ENCODE measurements at places on chromosomes 6 and 20.

DNA sequence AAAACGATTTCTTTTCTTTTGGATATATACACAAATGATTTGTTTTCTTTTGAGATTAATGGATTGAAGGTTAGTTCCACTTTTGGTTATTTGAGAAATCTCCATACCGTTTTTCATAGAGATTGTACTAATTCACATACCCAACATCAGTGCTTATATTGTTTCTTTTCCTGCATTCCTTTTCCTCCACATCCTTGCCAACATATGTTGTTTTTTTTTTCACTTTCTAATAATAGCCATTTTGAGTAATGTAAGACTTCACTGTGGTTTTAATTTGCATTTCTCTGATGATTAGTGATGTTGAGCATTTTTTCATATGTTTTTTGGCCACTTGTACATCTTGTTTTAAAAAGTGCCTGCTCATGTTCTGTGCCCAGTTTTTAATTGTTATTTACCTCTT lies 846.4 kb upstream of the EYS start:
- DNase-seq, result no peak

GRCh38 chr6:18347021-18347577 lies 40.1 kb upstream of the RNF144B start:
- DNase-seq, result peak; percentile 56

GRCh38 chr20:17636523-17637412 lies 45.3 kb downstream of the RRBP1 start:
- DNase-seq, result peak; percentile 39

- no peak for DNase-seq
Measured at GRCh38 chr6:130671577-130671976, 155.6 kb upstream of the SMLR1 start.

DNA sequence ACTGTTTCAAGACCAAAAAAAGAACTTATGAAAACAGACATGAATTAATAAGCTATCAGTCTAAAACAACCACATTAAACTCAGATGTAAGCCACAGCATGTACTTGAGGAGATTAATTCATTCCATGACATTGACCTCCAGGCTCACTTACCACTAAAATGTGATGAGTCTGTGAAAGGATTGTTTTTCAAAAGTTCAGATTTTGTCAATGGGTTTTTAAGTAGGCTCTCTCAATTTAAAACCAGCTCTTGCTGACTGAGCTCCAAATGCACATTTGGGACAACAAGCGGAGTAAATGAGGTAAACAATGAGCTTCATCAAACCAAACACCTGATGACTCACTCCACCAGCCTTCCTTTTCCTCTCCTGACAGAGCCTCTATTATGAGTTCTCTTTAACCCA lies 197.0 kb downstream of the SIM1 start:
- peak; percentile 17 for DNase-seq

- DNase-seq, result no peak
Measured at GRCh38 chr6:128642132-128642531, 121.7 kb upstream of the PTPRK start.

GRCh38 chr20:61185181-61185580 lies 66.9 kb upstream of the CDH4 start:
- DNase-seq, result no peak

- peak; percentile 71 for DNase-seq
Measured at GRCh38 chr20:50992733-50993457, 30.0 kb downstream of the KCNG1 start.

DNA sequence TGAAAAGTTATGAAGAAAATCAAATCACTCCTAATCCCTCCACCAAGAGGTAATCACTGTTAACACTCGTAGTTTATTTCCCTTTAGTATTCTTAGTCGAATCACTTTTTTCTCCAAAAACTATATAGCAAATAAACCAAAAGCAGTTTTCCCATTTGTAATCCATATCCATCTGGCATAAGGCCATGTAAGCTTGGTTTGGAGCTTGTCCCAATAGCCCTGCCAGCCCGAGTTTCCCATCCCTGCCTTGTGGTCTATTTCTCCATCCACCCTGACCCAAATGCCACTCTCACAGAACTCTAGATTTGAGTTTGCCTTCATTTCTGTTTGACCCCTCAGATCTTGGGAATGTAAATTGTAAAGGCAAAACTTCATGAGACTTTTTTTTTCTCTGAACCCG lies 71.8 kb upstream of the DSP start:
- DNase-seq, result no peak

- no peak for DNase-seq
Measured at GRCh38 chr20:49230021-49230420, 10.8 kb downstream of the DDX27 start.

- DNase-seq, result peak; percentile 75
Measured at GRCh38 chr6:84762220-84763002, 2.0 kb downstream of the TBX18 start.

GRCh38 chr6:109783250-109783986 lies 92.3 kb downstream of the FIG4 start:
- peak; percentile 62 for DNase-seq

DNA sequence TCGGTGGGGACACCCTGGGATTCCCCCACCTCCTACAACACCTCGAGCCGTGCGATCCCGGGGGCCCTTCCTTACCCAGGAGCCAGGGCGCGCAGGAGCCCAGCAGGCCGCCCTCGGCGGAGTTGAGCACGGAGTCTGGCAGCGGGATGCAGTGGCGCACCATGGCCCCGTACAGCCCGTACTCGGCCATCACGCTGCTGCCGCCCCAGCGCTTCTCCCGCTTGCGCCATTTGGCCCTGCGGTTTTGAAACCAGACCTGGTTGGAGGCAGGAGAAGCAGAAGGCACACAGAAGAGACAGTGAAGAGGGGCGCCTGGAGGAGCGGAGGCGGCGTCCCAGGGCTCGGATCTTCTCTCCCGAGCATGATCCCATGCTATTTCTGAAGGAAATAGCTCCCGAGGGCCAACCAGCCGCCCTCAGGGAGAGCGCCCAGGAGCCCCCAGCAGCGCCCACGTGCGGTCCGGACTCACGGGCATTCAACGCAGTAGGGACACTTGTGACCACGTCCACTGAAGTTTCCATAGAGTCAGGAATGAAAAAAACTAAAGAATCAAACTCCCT lies 4.3 kb downstream of the VSX1 start:
- peak; percentile 37 for DNase-seq

DNA sequence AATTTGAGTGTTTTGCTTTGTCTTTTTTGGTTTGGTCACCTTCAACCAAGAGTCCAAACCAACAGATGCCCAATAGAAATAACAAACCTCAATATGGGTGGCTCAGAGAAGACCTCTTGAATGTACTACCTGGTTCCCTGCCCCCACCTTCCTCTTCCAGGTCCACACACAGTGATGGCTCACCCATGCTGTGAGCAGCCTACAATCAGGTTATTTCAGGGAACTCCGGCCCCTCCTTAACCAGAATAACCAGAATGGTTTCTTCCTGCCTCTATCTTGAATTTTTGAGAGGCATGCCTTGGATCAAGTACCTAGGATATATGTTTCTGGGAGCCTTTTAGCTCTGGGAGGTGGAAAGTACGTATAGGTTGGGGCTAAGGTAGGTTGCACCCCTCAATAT lies 327.1 kb upstream of the PRDM1 start:
- DNase-seq, result no peak

DNA sequence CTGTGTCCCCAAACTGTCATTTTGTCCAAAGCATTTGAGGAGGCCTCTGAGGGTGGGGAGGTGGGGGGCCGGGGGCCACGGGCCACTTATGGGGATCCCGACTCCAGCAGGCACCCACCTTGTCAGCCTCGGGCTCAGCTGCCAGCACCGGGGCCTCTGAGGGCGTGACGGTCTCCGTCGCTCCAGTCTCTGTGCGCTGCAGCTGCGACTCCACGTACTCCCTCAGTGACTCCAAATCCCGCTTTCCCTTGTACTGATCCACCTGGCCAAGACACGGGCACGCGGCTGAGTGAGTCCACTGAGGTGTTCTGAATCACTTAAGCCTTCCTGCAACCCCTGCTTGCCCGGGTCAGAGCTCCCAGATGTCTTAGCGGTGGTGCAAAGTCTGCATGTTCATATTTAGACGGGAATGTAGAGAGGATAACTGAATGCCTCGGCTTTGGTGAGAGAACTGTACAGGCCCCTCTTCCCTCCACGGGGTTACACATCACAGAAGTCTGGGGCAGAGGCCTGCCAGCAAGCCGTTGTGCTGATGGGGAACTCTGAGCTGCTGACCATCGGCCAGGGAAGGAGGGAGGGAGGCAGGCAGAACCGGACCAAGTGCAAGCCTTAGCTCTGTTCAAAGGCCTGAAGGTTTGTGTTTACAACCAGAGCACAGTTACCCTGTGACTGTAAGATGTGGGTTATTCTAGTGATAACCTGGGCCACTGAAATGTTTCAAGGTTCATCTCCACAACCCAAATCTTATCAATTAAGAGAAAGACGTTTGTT lies 21.8 kb downstream of the TXNDC5 start:
- no peak for DNase-seq

- DNase-seq, result no peak
Measured at GRCh38 chr6:160523223-160523622, 140.9 kb downstream of the LPA start.

GRCh38 chr6:29705389-29706231 lies 17.6 kb upstream of the HLA-F start:
- DNase-seq, result peak; percentile 51

- DNase-seq, result peak; percentile 48
Measured at GRCh38 chr6:143232849-143233248, 172.2 kb downstream of the AIG1 start.

DNA sequence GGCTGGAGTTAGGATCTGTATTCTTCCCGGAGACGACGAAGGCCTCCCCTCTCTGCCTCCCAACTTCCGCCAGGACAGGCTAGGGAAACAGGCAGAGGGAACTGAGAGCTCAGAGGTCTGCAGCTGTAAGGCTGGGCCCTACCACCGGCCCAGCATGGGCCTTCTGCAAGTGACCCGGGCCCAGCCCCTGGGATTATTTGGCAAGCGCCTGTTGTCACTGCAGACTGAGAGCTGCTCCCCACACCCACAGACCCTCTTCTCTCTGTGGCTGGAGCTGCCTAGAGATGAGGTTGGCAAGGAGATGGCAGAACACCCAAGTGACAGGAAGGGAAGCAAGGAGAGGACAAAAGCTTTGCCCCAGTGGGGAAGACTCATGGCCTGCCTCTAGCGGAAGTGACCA lies 212.6 kb downstream of the ZDHHC14 start:
- no peak for DNase-seq

DNA sequence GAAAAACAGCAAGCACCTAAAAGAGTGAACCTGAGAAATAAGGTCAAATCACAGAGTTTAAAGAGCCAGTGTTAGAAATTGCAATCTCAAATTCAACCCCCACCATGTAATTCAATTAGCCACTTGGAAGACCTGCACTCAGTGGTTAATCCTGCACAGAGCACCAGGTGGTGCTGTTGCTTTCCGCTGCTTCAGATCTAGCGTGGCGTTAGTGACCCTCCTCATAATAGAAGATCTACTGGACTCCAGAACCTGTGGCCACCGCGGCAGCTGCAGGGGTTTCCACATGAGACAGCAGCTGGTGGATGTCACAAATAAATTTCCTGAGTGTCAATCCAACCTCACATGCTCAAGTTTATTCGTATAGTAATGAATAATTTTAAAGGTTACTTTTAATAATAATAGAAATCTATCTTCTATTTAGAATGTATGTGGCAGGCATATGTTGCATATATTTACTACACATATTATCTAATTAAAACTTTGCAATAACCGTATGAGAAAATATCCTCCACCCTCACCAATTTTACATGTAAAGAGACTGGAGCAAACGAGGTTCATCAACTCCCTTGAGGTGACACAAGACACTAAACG lies 84.4 kb downstream of the SYNE1 start:
- peak; percentile 81 for DNase-seq

- DNase-seq, result no peak
Measured at GRCh38 chr6:145802141-145802540, 12.5 kb downstream of the FBXO30 start.

DNA sequence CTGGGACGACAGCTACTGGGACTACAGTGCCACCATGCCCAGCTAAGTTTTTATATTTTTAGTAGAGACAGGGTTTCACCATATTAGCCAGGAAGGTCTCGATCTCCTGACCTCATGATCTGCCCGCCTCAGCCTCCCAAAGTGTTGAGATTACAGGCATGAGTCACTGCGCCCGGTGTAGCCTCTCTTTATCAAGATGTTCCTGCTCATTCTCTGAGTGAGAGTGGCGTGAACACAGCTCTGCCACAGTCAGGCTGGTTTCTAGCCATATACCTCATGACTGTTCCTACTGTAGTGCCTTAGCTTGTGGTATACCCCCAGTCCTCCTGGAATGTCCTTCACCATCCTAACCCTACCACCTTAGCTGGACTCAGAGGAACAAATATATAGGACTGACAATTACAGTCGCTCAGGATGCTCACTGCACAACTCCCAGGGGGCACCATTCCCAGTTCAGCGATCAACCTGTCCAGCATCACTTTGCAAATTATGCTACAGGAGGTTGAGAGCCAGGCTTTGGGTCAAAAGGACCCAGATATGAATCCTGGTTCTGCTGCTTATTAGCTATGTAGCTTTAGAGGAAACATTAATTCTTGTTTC lies 86.3 kb downstream of the CHMP4B start:
- DNase-seq, result no peak

GRCh38 chr6:37637562-37638413 lies 59.9 kb downstream of the MDGA1 start:
- DNase-seq, result no peak

- no peak for DNase-seq
Measured at GRCh38 chr20:31637660-31638059, at the start of gene COX4I2. Gene COX4I2 (plus strand): TSS chr20:31637912. CDS start chr20:31639018, 1,106 bp downstream.

DNA sequence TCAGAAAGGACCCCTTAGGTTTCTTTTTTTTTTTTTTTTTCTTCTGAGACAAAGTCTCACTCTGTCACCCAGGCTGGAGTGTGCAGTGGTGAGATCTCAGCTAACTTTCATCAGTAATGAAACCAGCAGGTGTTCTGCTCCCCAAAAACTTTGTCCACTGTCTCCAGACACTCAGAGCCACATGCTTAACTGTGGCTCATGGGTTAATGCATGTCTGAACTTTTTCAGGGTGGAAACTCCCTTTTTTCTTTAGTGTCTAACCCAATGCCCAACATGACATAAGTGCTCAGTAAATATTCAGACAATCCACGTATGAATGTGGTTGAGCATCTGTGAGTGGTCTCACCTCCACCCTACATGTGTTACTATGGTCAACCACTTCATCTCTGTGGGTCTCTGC lies 45.4 kb downstream of the MYB start:
- no peak for DNase-seq

DNA sequence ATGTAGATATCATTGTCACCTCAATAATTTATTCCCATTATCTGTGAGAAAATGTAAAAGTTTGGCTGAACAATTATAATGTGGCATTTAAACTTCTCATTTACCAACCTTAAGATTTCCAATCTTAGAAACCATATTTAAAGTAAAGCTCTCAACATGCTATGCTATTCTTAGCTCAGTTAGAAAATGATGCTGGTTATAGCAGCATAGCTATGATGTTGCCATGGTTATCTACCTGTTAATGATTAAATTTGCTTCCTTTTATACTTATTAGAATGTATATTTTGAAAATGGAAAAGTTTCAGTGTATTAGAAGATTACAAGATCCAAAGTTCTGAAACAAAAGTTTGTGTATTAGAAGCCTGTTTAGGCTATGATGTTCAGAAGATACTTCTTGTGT lies 110.1 kb downstream of the GPR63 start:
- DNase-seq, result no peak

DNA sequence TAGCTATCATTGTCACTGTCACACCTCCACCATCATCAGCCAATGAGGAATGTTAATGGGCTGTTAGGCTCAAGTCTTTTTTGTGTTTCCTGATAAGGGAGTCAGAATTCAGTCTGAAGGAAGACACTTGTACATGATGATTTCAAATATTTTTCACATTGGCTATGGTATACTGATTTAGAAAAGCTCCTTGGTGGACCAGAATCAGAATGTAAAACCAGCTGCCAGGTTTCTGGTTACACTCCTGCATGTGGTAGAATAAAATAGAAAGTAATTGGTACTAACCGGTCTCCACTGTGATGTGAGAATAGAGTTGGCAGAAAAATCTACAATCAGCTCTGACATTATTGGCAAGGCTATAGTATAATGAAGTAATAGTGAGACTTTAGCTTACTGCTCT lies 10.7 kb downstream of the COL9A1 start:
- no peak for DNase-seq

Measured in cardiac fibroblast (primary cell).